ENCODE measurements at places on chromosomes 2 and 18.
A peak's percentile ranks its signal among the peaks of the same experiment; 100 is the strongest.

- DNase-seq: no peak
Measured at GRCh38 chr2:239393388-239393940, 7.4 kb downstream of the HDAC4 start.

DNA sequence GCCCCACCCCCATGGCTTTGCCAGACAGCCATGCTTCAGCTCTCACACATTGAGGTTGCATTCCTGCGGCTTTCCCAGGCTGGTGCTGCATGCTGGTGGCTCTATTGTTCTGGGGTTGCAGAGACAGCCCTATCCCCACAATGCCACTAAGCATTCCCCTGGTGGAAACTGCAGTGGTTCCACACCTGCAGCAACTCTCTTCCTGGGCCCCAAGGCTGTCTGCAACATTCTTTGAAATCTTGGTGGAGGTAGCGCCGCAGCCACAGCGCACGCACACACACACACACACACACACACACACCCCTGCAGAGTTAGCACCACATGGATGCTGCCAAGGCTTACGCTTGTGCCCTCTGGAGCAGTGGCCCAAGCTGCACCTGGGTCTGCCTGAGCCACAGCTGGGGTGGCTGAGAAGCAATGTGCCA, 21.4 kb downstream of the SFXN5 start:
- DNase-seq: no peak

GRCh38 chr2:18346344-18346743, 214.1 kb downstream of the RDH14 start:
- DNase-seq: no peak

DNA sequence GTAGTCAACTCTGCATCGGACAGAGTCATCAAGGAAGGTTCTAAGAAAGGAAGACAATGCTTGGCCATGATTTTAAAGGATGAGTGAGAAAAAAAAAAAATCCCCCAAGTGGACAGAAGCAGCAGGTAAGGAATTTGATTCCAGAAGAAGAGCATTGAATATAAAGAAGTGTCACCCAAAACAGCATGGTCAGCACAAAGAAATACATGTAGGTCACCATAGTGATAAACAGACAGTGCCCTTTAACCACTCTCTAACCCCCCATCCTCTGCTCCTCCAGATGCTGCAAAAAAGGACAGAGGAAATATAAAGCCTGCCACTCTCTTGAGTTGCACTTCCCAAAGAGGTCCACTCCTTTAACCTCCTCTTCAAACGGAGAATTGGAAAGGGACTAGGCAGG, 23.4 kb downstream of the FEZ2 start:
- DNase-seq: no peak

GRCh38 chr2:234723400-234723799, 226.5 kb upstream of the ARL4C start:
- DNase-seq: no peak

- DNase-seq: peak; percentile 54
Measured at GRCh38 chr2:61995515-61995914, 90.0 kb downstream of the COMMD1 start.

DNA sequence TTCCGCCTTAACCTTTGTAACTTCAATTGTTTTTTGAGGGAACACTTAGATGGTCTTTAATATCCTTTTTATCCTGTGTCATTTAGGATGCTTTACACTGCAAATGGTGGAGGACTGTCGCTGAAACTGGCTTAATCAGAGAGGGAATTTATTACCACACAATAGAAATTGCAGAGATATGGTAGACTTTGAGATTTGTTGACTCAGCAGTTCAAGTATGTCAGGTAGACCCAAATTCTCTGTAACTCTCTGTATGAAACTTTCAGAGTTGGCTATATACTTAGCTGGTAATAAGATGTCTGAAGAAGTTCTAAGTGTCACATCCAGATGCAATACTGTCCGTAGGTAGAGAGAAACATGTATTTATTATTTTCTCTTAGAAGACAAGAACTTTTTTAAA, 100.1 kb downstream of the ZNF804A start:
- DNase-seq: no peak

GRCh38 chr2:69436596-69436937, 668 bp downstream of the NFU1 start:
- peak; percentile 44 for DNase-seq

DNA sequence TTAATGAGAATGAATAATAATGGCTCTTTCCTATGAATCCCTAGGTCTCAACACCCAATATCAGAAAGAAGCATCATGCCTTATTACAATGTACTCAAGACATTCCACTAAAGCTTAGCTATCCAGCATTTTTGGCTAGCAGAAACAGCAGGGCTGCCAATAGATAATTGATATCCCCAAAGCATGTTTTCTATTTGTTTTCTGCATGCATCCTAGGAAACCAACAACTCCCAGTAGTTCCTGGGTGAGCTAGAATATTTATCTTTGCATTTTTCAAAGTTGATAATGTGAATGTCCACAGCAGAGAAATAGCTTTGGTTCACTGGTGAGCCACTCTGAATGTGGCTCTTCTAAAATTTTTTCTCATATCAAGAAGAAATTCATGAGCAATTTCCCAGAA, 5.8 kb upstream of the ANTXR1 start:
- DNase-seq: no peak

DNA sequence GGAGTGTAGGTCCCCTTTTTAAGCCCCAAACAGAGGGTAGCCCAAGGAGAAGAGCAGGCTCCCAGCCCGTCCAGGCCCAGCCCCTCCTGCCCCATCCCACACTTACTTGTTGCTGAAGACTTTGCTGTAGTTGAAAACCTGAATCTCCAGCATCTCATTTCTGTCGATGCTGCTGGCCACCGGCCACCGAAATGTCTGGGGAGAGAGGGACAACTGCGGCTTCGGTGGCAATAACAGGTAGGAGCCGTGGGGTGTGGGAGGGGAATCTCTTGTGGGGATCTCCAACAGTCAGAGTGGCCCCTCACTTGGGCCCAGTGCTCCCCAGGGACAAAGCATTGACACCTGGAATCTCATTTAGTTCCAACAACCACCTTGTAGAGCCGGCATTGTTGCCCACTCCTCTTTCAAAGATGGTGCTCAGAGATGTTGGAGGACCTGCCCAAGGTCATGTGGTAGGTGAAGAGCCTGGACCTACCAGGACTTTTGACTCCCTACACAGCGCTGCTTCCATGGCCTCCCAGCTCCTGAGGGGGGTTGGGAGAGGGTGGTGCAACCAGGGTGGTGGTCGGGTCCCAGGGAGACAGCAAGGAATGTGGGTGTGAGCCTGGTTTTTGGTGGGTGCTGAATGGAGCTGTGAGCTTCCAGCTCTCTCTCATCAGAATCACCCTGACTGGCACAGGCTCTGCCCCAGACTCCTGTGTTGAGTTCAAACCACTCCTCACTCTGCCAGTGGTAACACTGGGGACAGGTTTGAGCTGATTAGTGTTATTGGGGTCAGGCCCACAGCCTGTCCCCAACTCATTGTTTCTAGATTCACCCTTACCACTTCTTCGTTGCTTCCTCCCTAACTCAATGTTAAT, 50.0 kb upstream of the OTOF start:
- no peak for DNase-seq

DNA sequence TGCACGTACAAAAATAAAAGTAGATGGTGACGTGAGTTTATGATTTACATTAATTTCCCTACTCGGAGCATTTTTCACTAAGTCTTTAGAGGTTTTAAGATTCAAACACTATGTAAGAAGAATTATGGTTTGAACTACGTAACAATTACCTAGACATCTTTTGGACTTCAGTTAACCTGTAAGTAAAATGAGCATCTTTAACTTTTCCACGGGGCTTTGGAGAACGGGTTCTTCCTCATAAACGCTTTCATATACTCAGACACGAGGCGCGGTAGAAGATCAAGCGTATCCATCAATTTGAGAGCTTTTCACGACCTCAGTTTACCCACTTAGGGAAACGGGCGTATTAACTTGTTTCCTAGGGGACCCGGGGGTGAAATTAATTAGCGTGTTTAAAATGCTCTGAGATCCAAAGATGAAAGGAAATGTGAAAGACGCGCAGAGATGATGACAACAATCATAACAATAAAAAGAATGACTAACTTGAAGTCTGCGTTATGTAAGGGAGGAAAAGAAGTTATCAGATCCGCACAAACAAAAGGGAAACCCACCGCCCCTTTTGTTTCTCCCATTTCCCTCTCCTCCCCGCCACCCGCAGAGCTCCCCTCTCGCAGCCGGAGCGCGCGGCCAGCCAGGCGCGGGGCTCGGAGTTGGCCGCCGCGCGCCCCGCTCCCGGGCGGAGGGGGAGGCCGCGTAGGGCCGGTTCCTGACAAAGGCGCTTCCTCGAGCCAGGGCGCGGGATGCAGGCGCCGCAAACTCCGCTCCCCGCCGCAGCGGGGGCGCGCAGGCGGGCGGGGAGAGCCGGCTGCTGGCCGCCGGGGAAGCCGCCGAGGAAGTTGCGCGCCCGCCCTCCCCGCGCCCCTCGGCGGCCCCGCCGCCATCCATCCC, 807 bp downstream of the PELI1 start:
- peak; percentile 60 for DNase-seq

DNA sequence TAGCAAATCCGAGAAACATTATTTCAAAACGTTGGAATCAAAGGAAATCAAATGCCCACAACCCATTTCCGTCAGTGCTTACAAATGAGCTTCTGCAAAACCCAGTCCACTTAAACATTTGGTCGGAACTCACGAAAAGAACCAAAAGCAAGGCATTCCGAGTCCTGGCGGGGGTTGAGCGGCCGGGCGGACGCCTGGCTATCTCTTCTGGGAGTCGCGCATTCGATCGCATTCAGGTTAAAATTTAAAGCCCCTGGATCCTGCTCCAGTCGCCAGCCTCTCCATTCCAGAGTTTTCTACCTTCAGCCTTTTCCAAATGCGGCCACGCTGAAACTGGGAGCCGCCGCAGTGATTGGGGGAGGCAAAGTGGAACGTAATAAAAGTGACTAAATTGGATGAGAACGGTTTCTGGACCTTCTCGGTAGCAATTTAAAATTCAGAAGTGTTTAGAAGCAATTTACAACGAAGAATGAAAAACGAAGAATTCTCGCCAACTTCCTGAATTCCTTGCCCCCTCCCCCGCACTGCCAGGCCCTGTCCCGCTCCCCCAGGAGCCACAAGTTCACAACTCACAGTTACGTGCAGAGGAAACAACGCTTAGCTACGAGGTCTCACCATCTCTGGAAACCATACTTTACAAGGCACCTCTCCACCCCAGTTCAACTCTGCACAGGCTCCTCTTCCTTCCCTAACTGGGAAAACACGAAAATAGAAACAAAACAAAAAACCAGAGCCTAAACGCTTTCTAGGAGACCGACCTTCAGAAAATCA, 1.7 kb upstream of the GATA6 start:
- DNase-seq: no peak

DNA sequence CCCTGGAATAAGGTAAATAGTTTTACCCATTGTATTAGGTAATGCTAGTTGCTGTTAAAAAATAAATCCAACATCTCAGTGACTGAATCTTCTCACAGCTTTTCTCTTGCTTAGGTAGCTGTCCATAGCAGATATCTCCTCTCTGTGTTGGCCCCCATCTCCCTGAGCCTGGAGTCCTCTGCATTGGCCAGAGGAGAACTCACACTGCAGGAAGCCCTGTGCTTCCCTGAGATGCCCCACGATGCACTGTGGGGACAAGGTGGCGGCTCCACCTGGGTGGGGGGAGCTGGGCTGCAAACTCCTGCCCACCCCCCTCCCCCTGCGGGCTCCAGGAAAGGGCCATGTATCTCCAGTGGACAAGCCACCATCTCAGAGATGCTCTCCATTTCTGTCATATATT, 80.4 kb upstream of the SALL3 start:
- DNase-seq: no peak

DNA sequence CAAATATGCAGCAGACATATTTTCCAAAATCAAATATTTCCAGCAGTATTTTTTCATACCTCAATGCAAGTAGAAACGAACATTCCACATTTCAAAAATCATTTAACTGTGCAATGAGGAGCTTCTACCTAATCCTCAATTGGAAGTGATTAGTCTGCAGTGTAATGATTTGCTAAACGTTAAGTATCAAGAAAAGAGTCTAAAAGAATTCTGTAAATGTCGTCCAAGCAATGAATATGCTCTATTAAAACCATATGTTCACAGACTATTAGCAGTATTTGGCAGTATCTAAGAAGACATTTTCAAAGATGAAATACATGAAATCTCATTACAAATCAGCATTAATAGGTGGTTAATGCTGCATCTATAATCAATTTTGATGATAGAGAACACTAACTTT, 15.9 kb downstream of the DYM start:
- DNase-seq: no peak

DNA sequence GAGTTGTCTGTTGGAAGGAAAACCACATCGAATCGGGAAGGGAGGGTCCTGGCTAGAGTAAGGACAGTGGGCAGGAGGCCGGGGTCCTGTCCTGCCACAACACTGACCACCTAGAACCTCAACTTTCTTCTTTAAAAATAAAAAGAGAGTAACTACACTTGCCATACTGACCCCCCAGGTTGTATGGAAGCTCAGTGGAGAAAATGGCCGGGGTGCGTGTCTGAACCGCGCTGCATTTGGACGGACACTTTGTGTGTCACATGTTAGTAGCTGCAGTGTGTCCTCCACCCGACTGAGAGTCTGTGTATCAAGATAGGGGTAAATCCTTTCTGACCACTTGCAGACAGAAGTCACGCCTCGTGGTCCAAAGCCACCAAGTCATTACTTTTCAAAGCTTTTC, 87.0 kb downstream of the GBX2 start:
- DNase-seq: no peak

- DNase-seq: no peak
Measured at GRCh38 chr18:12990641-12990966, 558 bp upstream of the CEP192 start.

DNA sequence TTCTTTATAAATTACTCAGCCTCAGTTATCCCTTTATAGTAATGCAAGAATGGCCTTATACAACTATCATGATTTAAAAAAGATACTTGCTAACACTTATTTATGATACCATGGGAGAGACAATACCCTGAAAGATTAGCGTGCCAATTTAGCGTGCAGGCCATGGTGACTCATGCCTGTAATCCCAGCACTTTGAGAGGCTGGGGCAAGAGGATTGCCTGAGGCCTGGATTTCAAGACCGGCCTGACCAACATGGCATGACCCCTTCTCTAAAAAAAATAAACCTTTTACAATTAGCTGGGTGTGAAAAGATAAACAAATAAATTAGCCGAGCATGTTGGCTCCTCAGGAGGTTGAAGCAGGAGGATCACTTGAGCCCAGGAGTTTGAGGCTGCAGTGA, 493.4 kb upstream of the FSIP2 start:
- no peak for DNase-seq

GRCh38 chr2:114436329-114436728, 6.1 kb upstream of the DPP10 start:
- DNase-seq: no peak

- DNase-seq: no peak
Measured at GRCh38 chr18:35322486-35323458, 21.4 kb downstream of the ZNF24 start.

GRCh38 chr18:36420826-36421225, 123.3 kb downstream of the FHOD3 start:
- no peak for DNase-seq

- no peak for DNase-seq
Measured at GRCh38 chr2:156472686-156473085, 36.5 kb downstream of the GPD2 start.

- no peak for DNase-seq
Measured at GRCh38 chr2:33735096-33735495, 136.0 kb upstream of the FAM98A start.
